ENCODE measurements at places on chromosomes 12 and 14. TPM values are rescaled to one million over a fixed set of nuclear protein-coding genes. Genes with fewer than 3 reads are reported as not detected.

DNA sequence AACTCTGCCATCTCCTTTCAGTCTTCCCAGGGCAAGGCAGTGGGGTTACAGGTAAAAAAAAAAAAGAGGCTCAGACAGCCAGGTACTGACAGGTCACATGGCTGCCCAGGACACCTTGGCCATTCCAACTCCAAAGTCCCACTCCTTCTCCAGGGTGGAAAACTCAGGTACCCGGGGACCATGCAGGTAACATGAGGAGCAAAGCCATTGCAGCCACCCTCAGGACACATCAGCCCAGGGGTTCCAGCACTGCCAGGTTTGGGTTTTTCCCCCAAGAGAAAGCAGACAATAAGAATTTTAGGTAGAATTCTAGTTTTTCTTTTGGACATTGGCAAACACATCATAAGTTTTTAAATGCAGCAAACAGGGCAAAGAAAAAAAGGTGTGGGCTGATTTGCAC, 15.3 kb downstream of the FAM222A start:
- peaks cover 8% of the 10 kb centered on the region for H3K4me1 ChIP-seq
- H3K4me3 ChIP-seq, result no peak overlapping the region
- no peak for DNase-seq
- H3K36me3 ChIP-seq, result no peaks in the 10 kb centered on the region
- H3K27ac ChIP-seq, result no peak overlapping the region

- DNase-seq, result no peak
- H3K27me3 ChIP-seq, result no peaks in the 10 kb centered on the region
- peaks cover 28% of the 10 kb centered on the region for H3K4me1 ChIP-seq
- peaks cover 4% of the 10 kb centered on the region for H3K36me3 ChIP-seq
- H3K4me3 ChIP-seq, result no peak overlapping the region
These were observed 40.0 kb downstream of the NUAK1 start for GRCh38 chr12:106098691-106099200.

GRCh38 chr14:61279082-61279481, 2.1 kb downstream of the TMEM30B start:
- DNase-seq, result no peak
- peaks cover 49% of the 10 kb centered on the region for H3K27me3 ChIP-seq
- no peak overlapping the region for H3K27ac ChIP-seq
- peaks cover 9% of the 10 kb centered on the region for H3K4me1 ChIP-seq
- H3K4me3 ChIP-seq, result no peak overlapping the region

DNA sequence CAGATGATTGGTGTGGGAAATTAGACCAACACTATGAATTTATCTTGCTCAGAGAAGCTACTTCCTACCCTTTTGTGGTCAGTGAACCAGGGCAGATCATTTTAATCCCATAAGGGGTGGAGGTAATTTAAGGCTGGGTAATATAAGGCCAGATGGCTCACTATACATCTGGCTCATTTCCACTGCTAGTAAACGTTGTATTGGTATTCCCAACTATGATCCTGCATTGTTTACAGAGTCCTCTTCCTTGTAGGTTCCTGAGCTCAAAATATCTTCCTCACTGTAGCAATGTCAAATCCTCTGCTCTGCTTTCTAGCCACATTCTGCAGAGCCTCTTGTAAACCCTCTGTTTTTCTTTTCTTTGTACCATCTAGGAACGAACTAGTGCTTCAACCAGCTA, 93.0 kb upstream of the MGAT4C start:
- no peaks in the 10 kb centered on the region for H3K36me3 ChIP-seq
- H3K4me1 ChIP-seq, result no peaks in the 10 kb centered on the region
- H3K4me3 ChIP-seq, result no peak overlapping the region
- H3K27ac ChIP-seq, result no peak overlapping the region

- no peaks in the 10 kb centered on the region for H3K27me3 ChIP-seq
- H3K4me1 ChIP-seq, result peaks cover 3% of the 10 kb centered on the region
- peak overlapping the region; percentile 72 for H3K27ac ChIP-seq
- H3K4me3 ChIP-seq, result no peak overlapping the region
These were observed 15.4 kb upstream of the PAPLN start for GRCh38 chr14:73221945-73222344.

DNA sequence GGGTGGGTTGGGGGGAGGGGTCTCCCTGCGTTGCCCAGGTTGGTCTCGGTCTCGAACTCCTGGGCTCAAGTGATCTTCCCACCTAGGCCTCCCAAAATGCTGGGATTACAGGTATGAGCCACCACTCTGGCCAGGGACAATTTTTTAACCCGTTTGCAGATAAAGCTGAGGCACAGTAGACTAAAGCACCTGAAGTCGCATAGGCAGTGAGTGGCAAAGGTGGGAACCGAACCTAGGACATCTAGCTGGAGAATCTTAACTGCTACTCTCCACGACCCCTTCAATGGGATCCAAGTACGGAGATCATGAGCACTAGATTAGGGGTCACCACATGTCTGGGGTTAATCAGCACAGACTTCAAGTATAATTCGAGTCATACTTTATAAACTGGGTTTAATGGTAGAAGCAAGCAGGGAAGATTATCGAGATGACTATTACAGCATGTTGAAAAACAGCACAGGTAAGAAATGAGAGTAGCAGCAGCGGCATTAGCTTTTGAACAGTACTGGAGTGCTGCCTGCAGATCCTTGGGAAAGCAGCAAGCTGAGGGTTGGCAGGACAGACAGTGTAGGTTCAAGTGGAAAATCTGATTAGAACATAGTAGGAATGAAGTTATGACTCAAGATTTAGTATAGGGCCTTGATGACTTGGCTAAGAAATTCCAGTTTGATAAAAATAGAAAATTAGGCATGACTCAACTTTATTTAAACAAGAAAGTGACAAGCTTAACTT, 23.9 kb downstream of the NID2 start:
- peak; percentile 72 for DNase-seq
- no peaks in the 10 kb centered on the region for H3K27me3 ChIP-seq
- peaks cover 87% of the 10 kb centered on the region for H3K4me1 ChIP-seq
- peak overlapping the region; percentile 84 for H3K27ac ChIP-seq

GRCh38 chr12:104505095-104505818, 48.5 kb downstream of the CHST11 start:
- no peak overlapping the region for H3K27ac ChIP-seq
- H3K36me3 ChIP-seq, result no peaks in the 10 kb centered on the region
- no peak overlapping the region for H3K4me3 ChIP-seq

DNA sequence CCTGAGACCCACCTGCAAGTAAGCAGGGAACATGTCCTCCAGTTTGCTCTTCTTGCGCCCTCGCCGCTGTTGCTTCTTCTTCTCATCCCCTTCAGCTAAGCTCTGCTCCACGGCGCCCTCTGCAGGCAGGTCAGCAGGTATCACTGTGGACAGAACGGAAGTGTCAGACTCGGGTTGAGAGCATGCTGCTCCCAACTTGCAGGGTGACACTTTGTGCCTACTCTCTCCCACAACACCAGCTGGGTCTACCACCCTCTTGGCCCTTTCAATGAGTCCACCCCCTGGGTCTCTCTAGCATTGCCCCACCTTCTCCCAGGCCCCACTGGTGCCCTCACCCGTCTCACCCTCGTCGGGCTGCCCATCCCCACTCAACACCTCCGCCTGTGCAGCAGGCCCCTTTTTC, 16.7 kb downstream of the KMT2D start:
- no peak overlapping the region for H3K4me3 ChIP-seq
- H3K27me3 ChIP-seq, result no peaks in the 10 kb centered on the region
- DNase-seq, result no peak
- H3K4me1 ChIP-seq, result no peaks in the 10 kb centered on the region
- H3K36me3 ChIP-seq, result peaks cover 100% of the 10 kb centered on the region
- no peak overlapping the region for H3K27ac ChIP-seq

AHNAK2 gene
- total RNA-seq, result 95.3 TPM

PTPRR gene
- 0.84 TPM for total RNA-seq
